ENCODE measurements at places on chromosomes 4 and X.

DNA sequence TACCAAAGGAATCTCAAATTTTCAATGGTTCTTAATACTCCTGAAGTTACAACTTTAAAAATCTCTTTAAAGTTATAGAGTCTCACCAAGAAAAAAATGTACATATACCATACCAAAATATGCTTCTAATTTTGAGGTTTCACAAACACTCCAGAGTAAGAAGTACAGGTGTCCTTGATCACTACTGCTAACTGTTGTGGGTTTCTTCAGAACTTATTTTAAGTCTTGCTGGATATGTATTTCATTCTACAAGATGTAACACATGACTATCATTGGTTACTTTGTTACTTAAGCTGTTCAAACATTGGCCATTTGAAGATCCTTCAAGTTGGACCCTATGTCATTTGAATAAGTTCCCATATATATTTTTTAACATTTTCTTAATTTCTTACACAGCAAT is 808.0 kb downstream of the PCDH19 start:
- DNase-seq = no peak

DNA sequence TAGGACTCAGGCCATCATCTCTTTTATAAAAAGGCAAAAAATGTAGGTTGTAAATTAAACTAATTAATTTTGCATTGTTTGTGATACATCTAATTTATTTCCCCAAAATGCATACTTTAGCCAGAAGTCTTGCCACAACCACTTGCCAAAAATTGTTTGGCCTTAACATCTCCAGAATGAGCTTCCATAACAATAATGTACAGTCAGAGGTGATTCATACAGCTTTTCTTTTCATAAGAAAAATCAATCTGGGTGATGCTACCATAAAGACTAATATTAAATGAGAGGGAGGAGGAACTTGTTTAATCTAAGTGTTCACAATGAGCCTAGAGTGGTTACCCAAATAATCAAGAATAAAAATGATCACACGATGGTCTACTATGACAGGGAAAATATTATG is 59.3 kb downstream of the AMMECR1 start:
- DNase-seq = no peak

DNA sequence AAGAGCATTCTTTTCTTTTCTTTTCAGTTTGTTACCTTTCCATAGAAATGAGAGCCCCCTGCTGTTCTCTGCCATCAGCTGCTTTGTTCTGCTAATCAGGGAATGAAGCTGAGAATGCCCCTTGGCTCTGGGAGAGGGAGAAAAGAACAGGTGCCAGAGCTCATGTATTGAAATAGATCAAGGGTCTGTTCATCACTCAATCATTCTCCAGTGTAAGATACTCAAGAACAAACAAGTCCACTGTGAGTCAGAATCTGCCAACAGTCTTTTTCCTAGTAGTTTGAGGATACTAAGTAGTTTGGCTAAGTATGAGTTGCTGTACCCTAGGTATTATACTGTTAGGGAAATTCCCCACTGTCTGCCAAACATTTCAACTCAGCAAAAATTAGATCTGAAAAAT is 144.3 kb downstream of the RTL3 start:
- DNase-seq = no peak

DNA sequence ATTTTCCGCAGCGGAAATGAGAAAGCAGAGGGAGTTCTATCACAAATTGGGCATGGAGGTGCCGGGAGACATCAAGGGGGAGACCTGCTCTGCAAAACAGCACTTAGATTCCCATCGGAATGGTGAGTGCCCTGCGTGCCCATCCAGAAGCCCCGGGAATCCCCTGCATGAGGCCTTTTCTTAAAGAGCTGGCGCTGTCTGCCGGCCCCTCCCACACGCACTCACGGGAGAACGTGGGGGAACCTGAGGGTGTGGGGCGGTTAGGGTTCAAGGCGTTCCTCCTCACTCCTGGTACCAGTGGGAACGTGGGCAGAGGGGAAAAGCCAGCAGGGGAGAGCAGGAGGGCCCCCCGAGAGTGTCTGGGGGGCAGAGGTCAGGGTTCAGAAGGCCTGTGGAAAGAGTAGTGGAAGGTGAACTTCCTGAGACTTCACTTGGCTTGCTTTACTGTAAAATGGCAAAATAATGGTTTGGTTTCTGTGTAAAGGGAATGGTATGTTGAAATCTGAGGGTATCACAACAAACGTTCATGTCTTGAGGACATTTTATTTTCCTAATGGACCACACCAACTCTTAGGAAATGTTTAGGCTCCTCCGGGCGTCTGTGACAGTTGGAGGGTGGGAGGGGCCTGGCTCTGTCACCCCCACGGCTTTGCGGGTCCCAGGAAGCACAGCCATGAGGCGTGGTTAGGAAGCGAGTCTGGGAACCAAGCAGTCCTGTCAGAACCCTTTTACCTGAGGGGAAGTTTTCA is 38.0 kb downstream of the PCGF3 start:
- no peak for DNase-seq

DNA sequence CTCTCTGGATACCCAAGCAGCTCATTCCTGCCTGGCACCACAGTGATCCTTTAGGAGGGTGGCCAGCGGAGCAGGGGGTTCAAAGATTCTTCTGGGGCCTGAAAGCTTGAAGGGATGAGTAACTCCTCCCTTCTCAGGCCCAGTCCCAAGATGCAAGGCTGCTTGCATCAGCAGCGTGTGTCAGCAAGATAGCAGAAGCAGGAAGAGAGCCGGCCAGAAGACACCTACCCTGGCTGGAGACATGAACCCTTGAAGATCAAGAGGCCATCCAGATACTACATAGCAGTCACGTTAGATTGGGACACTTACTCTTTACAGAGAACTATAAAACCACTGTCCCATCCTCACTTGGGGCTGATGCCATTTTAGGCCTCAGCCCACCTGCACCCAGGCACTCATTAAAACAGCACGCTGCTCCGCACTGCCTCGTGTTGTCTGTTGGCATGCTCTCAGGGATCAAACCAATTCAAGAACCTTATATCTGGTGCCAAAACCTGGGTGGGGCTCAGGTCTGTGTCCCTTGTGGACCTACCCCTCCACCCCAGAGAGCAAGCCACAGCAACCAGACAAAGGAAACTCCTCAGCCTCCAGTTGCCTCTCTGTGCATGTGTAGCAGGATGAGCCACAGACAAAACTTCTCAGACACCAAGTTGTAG is 6.5 kb downstream of the UGT2B17 start:
- DNase-seq = no peak

DNA sequence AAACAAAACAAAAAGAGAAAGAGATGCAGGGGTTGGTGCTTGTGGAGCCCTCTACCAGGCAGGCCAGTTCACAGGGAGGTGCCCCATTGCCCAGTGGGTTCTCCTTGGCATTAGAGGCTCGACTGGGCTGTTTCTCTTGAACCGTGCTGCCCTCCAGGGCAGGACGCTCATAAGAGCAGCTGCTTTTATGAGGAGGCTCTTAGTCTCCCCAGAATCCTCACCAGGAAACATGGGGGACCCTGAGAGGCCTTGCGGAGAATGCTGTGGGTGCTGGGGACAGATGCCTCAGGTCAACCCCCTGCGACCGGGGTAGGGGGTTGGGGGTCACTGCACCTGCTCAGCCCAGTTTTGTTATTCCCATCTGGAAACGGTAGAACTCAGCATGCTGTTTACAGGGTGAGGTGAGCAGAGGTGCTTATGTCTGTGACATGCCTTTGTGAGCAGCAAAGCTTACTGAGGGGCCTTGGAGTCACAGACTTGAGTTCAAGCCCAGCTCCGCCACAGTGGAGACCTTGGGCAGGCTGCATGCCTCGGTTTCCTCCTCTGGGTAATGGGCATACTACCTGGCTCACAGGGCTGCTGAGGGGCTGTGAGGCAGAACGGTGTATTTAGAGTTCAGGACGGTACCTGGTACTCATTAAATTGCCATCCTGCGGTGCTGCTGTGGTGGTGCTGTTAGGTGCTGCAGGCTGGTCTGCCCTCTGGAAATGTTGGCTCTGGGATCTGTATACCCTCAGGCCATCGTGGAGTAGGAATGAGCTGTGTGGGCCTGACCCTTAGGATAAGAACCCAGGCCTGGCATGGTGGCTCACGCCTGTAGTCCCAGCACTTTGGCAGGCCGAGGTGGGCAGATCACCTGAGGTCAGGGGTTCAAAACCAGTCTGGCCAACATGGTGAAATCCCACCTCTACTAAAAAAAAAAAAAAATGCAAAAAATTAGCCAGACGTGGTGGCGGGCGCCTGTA is 5.7 kb downstream of the TBC1D14 start:
- DNase-seq = no peak

GRCh38 chr4:183335369-183335940 is 13.2 kb upstream of the CLDN24 start:
- DNase-seq = no peak

- no peak for DNase-seq
Measured at GRCh38 chr4:18388039-18388438, 366.5 kb upstream of the LCORL start.

- DNase-seq = no peak
Measured at GRCh38 chrX:19625612-19626011, 110.3 kb upstream of the MAP3K15 start.

DNA sequence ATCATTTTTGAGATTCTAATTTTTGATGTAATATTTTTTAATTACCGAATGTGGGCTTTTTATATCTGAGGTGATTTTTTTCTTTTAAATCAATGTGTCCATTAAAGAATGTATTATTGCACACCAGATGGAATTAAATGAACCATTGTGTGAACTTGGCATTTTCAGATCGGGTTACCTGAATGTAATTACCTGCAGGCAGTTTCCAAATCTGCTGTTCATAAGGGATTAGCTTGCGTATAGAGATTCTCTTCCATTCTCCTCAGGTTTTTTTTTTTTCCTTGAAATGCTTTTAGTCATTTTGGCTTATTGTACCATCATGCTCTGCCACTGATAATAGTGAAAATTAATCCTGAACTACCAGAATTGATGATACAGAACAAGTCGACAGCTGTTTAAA is 511.5 kb upstream of the ATOH1 start:
- no peak for DNase-seq

Measured in thoracic aorta (tissue), 2 donors.